ENCODE measurements at places on chromosomes 12 and 14. TPM values are rescaled to one million over a fixed set of nuclear protein-coding genes. Genes with fewer than 3 reads are reported as not detected.

The ARPC3 gene
- total RNA-seq, result 378 TPM

The CACNA1C gene
- 0.82 TPM for total RNA-seq

The RPGRIP1 gene
- 1.6 TPM for total RNA-seq

GRCh38 chr12:1184402-1184801 lies 193.4 kb downstream of the ERC1 start:
- H3K4me1 ChIP-seq, result no peaks in the 10 kb centered on the region
- no peak overlapping the region for H3K27ac ChIP-seq
- peaks cover 4% of the 10 kb centered on the region for H3K36me3 ChIP-seq
- H3K27me3 ChIP-seq, result no peaks in the 10 kb centered on the region
- DNase-seq, result no peak
- H3K4me3 ChIP-seq, result no peak overlapping the region

GRCh38 chr14:94037954-94038353 lies 11.8 kb downstream of the OTUB2 start:
- H3K4me3 ChIP-seq, result no peak overlapping the region
- H3K4me1 ChIP-seq, result no peaks in the 10 kb centered on the region
- H3K27ac ChIP-seq, result no peak overlapping the region

DNA sequence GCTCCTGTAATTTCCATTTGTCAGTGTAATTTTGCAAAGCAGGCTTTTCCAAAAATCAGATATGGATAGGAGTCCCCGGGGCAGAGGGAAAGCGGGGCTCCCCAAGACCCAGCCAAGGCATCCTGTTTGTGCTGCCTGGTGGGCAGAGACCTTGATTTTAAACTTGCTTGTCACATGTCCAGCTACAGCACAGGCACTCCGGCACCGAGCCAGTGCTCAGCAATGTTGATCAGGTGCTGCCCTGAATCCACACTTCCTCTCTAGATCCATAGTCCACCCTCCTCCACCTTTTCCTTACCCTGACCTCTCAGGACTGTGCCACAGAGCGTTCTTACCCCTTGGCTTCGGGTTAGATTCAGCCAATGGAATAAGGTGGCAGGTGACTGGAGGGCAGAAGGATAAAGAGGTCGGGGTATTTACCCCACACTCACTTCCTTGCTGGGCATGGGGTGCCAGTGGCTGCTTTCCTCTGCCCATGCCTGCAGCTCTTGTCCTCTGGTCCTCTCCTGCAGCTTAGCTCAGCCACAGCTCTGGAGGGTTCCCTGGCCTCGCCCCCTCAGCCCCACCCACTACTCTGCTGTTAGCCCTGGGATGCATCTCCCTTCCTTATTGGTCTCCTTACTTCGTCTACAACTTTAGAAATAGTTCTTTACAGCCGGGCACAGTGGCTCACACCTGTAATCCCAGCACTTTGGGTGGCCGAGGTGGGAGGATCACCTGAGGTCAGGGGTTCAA lies 80.1 kb downstream of the IRF2BPL start:
- peaks cover 37% of the 10 kb centered on the region for H3K4me1 ChIP-seq
- peak overlapping the region; percentile 97 for H3K27ac ChIP-seq
- no peak for DNase-seq
- H3K36me3 ChIP-seq, result no peaks in the 10 kb centered on the region

GRCh38 chr14:93745603-93746273 lies 42.5 kb downstream of the PRIMA1 start:
- no peaks in the 10 kb centered on the region for H3K27me3 ChIP-seq
- peaks cover 3% of the 10 kb centered on the region for H3K4me1 ChIP-seq
- no peak for DNase-seq
- H3K27ac ChIP-seq, result no peak overlapping the region
- H3K36me3 ChIP-seq, result no peaks in the 10 kb centered on the region

DNA sequence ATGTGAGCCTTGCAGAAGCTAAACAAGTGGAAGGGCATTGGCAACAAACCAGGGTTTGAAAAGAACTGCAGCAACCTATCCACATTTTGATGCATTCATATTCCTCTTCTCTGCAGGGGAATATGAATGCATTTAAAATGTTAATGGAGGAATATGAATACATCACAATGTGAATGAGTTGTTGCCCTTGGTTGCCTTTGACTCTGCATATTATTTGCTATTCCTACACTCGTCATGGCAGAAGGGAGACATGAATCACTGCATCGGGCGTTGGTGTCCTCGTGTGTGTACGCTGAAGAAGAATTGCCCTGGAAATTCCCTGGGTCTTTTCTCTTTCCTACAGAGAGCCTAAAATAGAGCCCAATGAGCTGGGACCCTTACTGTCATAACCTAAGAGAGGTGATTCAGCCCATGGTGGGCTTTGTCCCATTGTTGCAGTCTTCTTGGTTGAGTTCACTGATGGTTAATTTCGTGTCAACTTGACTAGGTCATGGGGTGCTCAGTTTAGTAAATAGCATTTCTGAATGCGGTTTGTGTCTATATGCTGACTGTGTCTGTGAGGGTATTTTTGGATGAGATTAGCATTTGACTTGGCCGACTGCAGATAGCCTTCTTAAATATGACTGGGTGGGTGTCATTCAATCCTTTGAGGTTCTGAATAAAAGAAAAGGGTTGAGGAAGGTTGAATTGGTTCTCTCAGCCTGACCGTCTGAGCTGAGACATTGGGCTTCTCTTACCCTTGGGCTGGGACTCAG lies 1422.9 kb upstream of the TMEM132C start:
- no peak overlapping the region for H3K27ac ChIP-seq
- no peak overlapping the region for H3K4me3 ChIP-seq
- no peak for DNase-seq
- no peaks in the 10 kb centered on the region for H3K27me3 ChIP-seq
- H3K4me1 ChIP-seq, result no peaks in the 10 kb centered on the region

DNA sequence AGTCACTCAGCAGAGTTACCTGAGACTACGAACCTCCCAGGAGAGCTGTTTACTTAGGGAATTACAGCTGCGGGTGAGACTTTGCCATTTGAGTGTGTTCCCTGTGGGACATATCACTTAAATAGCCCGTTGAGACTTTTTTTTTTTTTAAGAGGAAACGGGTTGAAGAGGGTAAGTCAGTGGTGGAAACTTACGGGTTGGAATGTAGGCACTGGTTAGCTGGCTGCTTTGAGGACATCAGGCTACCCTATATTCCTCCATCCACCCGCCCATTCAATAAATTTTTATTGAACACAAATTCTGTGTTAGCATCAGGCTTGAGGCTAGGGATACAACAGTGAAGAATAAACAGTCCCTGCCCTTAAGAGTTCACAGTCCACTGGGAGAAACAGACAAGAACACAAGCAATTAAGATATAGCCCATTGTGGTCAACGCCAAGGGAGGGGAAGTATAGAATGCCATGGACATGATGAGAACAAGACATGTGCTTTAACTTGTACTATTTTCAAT lies 88.1 kb upstream of the CPSF6 start:
- peaks cover 5% of the 10 kb centered on the region for H3K4me1 ChIP-seq
- no peak overlapping the region for H3K27ac ChIP-seq
- H3K36me3 ChIP-seq, result no peaks in the 10 kb centered on the region
- H3K27me3 ChIP-seq, result no peaks in the 10 kb centered on the region

GRCh38 chr14:56143025-56143424 lies 24.8 kb downstream of the PELI2 start:
- H3K4me1 ChIP-seq, result peaks cover 32% of the 10 kb centered on the region
- no peak for DNase-seq
- H3K27ac ChIP-seq, result no peak overlapping the region
- no peaks in the 10 kb centered on the region for H3K36me3 ChIP-seq
- no peaks in the 10 kb centered on the region for H3K27me3 ChIP-seq

- no peaks in the 10 kb centered on the region for H3K4me1 ChIP-seq
- H3K36me3 ChIP-seq, result no peaks in the 10 kb centered on the region
These were observed 56.7 kb downstream of the FAM222A start for GRCh38 chr12:109770104-109770860.

- H3K4me3 ChIP-seq, result no peak overlapping the region
- DNase-seq, result no peak
- no peak overlapping the region for H3K27ac ChIP-seq
- no peaks in the 10 kb centered on the region for H3K36me3 ChIP-seq
- H3K4me1 ChIP-seq, result peaks cover 48% of the 10 kb centered on the region
- peaks cover 99% of the 10 kb centered on the region for H3K27me3 ChIP-seq
These were observed 1.5 kb downstream of the TTC6 start for GRCh38 chr14:37596790-37597472.

DNA sequence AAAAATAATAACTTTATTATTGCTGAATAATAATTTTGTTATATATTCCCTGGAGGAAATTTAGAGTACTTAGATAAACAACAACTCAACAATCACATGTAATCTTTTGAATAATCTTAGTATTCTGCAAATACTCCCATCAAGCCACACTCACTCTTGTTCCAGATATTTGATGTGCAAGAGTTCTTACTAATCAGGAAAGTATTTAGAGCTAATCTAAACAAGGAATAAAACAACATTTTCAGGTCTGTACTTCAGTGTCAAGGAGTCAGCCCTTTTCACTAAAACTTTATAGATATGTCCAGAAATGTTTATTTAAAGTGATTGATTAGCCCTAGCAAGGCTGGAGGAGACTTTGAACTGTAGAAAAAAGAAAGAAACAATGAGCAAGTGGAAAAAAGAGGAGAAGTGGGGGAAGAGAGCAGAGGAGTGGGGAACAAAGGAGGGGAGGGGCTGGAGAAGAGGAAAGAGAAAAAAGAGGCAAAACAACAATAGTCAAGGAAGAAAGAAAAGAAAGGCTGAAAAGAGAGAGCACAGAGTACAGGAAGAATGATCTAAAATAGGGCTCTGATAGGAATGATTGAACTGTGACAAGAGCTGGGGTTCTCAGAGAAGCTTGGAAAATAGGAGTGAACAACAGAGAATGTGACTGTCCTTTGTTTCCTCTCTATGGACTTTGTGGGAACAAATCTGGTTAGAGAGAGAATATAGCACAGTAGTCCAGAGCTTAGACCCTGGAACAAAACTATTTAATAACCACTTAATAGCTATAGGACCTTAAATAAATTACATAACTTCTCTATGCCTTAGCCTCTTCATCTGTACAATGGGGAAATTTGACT lies 238.7 kb downstream of the AKAP6 start:
- H3K27ac ChIP-seq, result no peak overlapping the region
- H3K36me3 ChIP-seq, result no peaks in the 10 kb centered on the region
- no peak overlapping the region for H3K4me3 ChIP-seq
- H3K4me1 ChIP-seq, result no peaks in the 10 kb centered on the region
- no peak for DNase-seq
- no peaks in the 10 kb centered on the region for H3K27me3 ChIP-seq

- H3K36me3 ChIP-seq, result no peaks in the 10 kb centered on the region
- H3K27me3 ChIP-seq, result no peaks in the 10 kb centered on the region
- H3K4me3 ChIP-seq, result no peak overlapping the region
- no peaks in the 10 kb centered on the region for H3K4me1 ChIP-seq
- no peak overlapping the region for H3K27ac ChIP-seq
These were observed 124.1 kb upstream of the RBM19 start for GRCh38 chr12:114090211-114090610.

- H3K4me1 ChIP-seq, result no peaks in the 10 kb centered on the region
- no peak for DNase-seq
- no peak overlapping the region for H3K27ac ChIP-seq
These were observed 36.6 kb downstream of the TAOK3 start for GRCh38 chr12:118336123-118336522.

- DNase-seq, result no peak
- no peaks in the 10 kb centered on the region for H3K27me3 ChIP-seq
- no peaks in the 10 kb centered on the region for H3K36me3 ChIP-seq
- no peak overlapping the region for H3K27ac ChIP-seq
These were observed 3.2 kb upstream of the MIA2 start for GRCh38 chr14:39230416-39231035.

DNA sequence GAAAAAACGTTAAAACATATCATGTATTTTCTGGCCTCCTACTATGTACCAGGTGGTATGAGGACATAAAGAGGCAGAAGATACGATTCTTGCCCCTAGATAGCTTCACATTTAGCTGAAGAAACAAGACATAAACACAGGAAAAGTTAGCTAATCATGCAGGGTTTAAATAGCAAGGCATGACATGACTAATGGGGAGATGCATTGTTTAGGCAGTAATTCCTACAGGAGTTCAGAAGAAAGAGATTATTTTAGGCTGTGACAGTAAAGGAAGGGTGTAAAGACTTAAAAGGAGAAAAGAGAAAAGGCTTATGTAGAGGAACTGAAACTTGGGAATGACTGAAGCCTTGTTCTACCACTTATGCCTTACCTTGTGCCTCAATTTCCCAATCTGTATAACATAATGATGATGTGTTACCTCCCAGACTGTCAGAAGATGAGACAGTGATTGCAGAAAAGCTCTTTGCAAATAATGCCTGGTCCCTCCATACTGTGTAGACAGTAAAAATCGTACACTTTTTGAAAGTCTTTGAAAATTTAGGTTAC lies 44.4 kb downstream of the PRKCH start:
- no peaks in the 10 kb centered on the region for H3K27me3 ChIP-seq
- no peaks in the 10 kb centered on the region for H3K36me3 ChIP-seq
- no peak for DNase-seq
- no peak overlapping the region for H3K27ac ChIP-seq
- no peaks in the 10 kb centered on the region for H3K4me1 ChIP-seq
